ENCODE measurements at places on chromosomes 3 and 15.

- DNase-seq = no peak
These were observed 7.6 kb downstream of the CTSH start for GRCh38 chr15:78937132-78937739.

DNA sequence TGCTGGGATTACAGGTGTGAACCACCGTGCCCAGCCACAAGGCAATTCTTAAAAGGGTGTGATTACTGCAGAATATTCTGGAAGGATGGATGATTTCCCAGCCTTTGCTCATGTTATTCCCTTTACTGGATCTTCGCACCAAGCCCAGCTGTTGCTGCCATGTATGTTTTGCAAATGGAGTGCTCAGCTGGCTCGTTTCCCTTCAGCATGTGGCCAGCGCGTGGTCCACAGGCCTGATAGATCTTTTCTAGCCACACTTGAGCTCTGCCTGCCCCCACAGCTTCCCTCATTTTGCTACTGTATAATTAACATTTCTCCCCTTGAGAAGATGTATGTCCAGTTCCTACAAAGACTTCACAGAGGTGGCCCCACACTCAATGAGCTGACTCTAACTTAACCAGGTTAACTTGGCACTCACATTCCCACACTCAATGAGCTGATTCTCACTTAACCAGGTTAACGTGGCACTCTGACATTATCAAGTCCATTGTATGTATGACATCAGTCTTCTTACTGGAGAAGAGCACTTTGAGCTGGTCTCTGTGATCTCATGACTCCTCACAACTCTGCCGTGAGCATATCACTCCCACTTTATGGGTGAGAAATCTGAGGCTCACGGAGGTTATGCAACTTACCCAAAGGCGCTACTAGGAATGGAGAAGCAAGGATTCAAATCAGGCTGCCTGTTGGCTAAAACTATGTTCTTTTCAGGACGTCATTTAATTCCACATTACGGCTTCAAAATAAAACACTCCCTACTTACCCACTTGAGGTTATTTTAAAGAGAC, 49.2 kb downstream of the TM4SF4 start:
- no peak for DNase-seq

DNA sequence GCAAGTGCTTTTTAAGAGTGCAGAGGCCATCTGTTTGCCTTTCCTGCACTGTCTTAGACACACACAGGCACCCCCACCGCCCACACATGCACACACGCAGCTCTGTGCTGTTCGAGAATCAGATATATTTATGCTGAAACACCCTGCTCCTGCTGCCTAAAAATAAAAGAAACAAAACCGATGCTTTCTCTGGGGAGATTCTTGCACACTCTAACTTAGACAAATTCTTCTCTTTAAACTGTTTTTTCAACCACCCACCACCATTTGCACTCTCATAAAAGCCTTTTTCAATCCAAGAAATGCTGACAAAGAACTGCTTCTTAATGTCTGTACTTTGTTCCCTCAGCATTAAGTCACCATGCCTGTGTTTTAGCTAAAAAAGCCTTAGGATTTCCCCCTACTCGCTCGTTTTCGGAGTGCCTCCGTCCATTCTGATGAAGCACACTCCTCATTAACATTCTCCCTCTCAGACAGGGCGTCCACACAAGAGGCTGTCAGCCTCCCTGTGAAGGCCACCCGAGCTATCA, 26.2 kb downstream of the SLC12A8 start:
- no peak for DNase-seq

GRCh38 chr3:190491533-190492054, 22.3 kb upstream of the IL1RAP start:
- no peak for DNase-seq

- DNase-seq = peak; percentile 83
These were observed at the start of gene RAB43 for GRCh38 chr3:129121792-129122411. Gene RAB43 (minus strand): TSS chr3:129121804. CDS start chr3:129121489, 315 bp downstream.

DNA sequence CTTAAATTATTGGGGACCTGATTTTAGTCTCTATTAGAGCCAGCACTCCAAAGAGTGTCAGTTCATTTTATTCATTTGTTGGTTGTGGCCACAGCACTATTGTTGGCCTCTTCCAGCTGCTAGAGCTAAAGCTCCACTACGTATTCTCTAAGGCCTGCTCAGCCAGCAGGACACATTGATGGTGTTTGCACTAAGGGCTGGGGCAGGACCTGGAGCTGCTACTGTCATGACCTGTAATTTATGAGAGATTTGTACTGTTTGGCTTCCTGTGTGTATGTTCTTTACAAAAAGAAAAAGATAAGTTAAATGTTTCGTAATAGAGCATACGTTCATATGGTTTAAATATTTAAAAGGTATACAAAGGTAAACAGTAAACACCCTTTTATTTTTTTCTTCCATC, 8.1 kb downstream of the GFM1 start:
- no peak for DNase-seq

DNA sequence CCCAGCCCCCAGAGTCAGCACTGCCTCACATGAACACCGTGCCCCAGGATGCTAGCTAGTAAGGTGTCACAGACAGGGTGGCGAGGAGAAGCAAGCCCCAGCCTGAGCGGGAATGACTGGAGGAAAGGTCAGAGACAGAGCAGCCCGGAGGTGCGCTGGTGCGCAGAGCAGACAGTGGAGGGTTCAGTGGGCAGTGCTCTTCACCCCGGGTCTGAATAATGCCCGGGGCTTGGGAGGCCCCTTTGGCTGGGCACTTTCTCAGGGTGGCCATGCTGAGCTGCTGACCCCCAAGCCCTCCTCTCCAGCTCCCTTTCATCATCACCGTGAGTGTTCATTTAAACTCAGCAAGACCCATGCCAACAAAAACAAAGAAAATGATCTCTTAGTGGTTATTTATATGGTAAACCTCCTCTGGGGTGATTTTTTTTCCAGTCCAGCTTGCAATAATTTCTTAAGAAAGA, 110.8 kb downstream of the VGLL4 start:
- no peak for DNase-seq

DNA sequence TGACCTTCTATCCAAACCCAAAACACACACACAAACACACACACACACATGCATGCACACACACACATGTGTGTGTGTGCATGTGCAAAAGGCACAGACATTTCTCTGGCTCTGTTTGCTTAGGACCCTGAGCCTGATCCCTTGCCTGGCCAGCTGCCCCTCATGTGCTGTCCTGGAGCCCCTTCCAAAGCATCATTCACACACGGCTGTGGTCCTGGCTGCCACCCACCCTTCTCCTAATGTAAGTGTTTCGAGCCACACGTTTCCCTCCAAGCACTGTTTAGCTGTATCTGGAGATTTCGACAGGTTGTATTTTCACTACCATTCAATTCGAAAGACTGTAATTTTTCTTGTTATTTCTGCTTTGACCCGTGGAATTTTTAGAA, 45.8 kb upstream of the KLF13 start:
- DNase-seq = no peak
